Activated CD8-positive, alpha-beta T cell treated with anti-CD3 and anti-CD28 coated beads for 36 hours (primary cell): ENCODE measurements at places on chromosomes 7 and 10.

DNA sequence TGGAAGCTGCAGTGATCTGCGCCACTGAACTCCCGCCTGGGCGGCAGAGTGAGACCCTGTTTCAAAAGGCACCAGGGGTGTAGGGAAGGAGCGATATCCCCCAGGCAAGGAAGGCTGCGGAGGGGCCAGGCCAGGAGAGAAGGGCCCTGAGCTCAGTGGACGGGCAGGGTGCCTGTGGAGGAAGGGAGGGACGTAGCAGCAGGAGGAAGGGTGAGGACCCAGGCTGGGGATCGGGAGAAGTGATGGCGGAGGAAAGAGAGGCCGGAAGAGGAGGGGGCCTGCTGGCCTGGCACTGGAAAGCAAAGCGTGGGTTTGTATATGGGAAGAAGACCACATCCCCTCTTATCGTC, 45.6 kb downstream of the ALOX5 start:
- no peak for DNase-seq

GRCh38 chr7:28536259-28536658, 123.9 kb downstream of the CREB5 start:
- DNase-seq = no peak

GRCh38 chr10:7546385-7546967, 120.3 kb downstream of the ITIH5 start:
- no peak for DNase-seq

DNA sequence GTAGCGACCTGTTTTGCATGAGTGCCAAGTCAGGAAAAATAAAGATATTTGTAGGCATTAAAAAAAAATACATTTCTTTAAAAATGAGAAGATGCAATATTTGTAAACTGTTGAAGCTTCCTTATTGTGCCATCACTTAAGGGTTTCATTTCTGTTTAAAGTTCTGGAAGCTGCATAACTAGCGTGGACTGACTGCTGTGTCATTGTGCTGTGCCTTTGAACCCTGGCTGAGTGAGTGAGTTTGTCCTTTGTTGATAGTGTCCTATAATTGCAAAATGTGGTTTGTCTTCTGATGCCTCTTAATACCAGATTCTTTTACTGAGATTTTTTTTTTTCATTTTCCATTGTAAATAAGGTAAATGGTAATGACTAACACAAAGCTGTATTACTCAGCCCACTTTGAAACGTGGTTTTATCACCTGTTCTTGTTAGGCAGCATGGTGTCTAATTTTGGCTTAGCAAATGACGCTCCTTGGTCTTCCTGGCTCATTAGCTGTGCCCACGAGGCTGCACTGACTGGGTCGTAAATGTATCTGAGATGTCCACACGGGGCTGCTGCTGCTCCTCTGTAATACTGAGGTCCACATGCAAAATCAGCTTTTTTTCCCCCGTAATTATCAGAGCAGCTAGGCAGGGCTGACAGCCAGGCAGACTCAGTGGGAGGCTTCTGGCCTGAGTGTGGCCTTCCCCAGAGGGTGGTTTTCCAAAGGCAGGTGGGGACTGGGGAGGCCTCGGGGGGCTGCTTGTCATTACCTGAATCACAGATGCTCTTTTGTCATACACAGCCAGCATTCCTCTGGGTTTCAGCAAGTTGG, 14.8 kb downstream of the ZSCAN25 start:
- peak; percentile 87 for DNase-seq

- no peak for DNase-seq
Measured at GRCh38 chr10:89959433-89960110, 258.2 kb downstream of the KIF20B start.

- no peak for DNase-seq
Measured at GRCh38 chr10:63595072-63595471, 73.9 kb downstream of the REEP3 start.

GRCh38 chr10:43192884-43193283, 54.6 kb downstream of the CSGALNACT2 start:
- DNase-seq = no peak
